Adipocyte (in vitro differentiated cells): ENCODE measurements at places on chromosomes 12 and 14.

DNA sequence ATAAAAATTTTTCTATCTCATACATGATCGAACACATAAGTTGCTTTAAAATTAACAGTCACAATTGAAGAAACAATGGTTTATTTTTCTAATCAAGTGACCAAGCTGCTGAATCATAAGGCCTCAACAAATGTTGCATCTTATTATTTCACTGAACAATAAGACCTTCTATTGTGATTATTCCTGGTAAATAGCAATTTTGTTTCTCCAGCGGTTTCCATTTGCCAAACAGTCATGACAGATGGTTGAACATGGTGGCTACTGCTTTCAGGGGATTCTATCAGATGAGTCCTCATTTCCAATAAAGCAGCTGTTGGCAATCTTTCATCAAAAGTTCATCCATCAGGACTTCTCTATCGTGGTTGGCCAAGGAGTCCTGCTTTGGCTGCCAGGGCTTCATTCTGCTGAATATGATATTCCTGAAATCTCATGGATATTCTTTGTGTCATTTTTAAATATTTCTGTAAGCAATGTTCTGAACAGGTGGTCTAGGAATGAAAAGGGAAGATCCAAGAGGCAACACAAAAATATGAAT is 13.0 kb downstream of the TOMM20L start:
- no peak for DNase-seq

- DNase-seq: peak; percentile 19
These were observed 48.1 kb upstream of the BCL11B start for GRCh38 chr14:99320105-99320572.

- no peak for DNase-seq
These were observed 29.5 kb downstream of the TRPV4 start for GRCh38 chr12:109803678-109804077.

DNA sequence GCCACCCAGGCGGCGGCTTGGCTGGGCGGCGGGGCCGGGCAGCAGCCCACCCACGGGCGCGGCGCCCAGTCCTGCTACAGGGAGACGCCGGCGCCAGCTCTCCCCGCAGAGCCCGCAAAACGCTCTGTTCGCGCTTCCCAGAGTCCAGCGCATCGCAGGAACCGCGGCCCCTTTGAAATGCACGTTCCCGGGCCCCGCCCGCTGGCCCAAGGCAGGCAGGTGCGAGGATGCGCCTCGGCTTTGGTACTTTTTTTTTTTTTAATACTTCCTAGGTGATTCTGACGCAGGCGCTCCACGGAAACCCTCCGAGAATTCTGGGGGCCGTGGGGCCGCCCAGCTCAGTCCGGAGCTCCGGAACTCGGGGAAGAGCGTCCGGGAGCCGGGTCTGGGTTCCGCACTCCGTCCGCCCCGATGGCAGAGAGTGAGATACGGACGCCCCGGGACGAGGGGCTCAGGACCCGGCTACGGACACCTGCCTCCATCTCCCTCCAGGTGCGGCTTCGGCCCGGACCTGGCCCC is 483 bp downstream of the POC1B start:
- peak; percentile 69 for DNase-seq

GRCh38 chr14:52860910-52861309 is 69.5 kb upstream of the GNPNAT1 start:
- no peak for DNase-seq

DNA sequence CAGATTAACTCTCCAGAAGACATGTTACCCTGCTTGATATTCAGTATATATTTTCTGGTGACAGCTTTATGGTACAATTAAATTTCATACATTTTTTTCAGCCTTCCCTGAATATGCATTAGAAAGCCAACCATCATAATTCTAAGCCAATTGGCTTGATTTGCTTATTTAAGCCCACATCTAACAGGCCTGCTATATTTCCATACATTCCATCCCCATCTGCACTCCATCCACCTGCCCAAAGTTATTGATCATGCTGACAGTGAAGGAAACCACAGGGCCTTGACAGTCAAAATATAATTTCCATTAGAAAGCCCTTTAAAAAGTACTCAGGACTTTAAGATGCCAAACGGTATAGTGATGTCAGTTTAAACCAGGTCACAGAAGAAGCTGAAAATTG is 164.3 kb downstream of the GXYLT1 start:
- DNase-seq: no peak

DNA sequence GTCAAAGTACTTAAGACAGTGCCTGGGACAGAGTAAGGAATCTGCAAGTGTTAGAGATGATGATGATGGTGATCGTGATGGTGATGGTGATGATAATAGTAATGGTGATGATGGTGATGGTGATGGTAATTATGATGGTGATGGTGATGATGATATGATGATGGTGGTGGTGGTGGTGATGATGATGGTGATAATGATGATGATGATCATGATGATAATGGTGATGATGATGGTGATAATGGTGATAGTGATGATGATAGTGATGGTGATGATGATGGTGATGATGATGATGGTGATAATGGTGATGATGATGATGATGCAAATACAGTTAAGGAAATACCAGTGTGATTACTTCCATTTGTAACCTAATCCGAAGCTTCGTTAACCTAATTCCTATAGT is 5.2 kb upstream of the TMEM132C start:
- DNase-seq: no peak

- no peak for DNase-seq
These were observed 46.1 kb downstream of the MAPKAPK5 start for GRCh38 chr12:111887926-111888745.

GRCh38 chr12:67740711-67741110 is 92.2 kb downstream of the DYRK2 start:
- DNase-seq: no peak

DNA sequence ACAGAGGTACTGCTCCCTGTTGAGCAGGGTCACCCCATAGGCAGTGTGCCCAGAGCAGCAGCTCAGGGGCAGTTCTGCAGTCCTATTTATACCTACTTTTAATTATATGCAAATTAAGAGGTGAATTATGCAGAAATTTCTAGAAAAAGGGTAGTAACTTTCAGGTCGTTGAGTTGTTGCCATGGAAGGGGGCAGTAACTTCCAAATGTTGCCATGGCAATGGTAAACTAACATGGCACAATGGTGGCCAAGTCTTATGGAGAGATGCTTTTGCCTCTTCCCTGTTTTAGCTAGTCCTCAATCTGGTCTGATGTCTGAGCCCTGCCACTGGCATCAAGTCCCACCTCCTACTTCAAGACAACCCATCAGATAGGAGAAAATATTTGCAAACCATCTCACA is 30.4 kb upstream of the P2RX7 start:
- no peak for DNase-seq

DNA sequence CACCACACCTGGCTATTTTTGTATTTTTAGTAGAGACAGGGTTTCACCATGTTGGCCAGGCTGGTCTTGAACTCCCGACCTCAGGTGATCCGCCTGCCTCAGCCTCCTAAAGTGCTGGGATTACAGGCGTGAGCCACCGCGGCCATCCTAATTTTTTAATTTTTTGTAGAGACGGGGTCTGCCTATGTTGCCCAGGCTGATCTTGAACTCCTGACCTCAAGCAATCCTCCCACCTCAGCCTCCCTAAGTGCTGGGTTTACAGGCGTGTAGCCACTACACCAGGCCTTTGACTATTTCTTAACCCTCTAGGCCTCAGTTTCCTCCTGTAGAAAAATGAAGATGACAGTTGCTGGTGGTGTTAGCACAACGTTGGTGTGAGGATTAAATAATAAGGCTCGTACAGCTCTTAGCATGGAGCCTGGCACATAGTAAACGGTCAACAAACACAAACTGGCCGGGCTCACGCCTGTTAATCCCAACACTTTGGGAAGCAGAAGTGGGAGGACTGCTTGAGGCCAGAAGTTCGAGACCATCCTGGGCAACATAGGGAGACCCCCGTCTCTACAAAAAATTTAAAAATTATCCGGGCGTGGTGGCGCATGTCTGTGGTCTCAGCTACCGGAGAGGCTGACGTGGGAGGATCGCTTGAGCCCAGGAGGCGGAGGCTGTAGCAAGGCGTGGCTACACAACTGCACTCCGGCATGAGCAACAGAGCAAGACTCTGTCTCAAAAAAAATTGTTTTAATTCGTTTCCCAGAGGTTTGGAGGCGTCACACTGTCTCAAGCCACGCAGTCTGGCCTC is 979 bp downstream of the DDX54 start:
- no peak for DNase-seq

- no peak for DNase-seq
These were observed 204.4 kb downstream of the SLC25A21 start for GRCh38 chr14:36967892-36968555.

DNA sequence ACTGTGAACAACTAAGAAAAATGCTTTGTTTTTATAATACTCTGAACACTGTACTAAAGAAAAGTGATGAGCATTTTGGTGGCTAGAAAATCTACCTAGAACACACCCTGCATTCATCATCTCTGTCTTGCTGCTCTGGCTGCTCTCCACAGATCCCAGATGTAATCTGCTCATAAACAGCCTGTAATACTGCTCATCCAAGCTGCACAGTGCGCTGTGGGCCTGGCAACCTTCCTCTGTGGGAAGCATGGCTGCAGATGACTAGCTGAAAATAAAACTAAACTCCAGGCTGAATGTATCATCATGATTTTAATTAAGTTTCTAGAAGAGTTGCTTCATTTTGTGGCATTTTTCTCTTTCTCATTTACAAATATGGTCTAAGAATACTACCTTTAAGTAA is 200.7 kb downstream of the SLC2A13 start:
- DNase-seq: peak; percentile 70

- no peak for DNase-seq
These were observed 42.5 kb downstream of the TMX1 start for GRCh38 chr14:51282517-51282916.

GRCh38 chr14:96149131-96149530 is 55.5 kb upstream of the BDKRB2 start:
- DNase-seq: no peak

GRCh38 chr14:89920056-89920455 is 34.5 kb downstream of the EFCAB11 start:
- DNase-seq: peak; percentile 64

GRCh38 chr12:61896436-61896835 is 363.8 kb upstream of the USP15 start:
- DNase-seq: no peak

- no peak for DNase-seq
These were observed 333.2 kb downstream of the NPAS3 start for GRCh38 chr14:33271891-33272290.

DNA sequence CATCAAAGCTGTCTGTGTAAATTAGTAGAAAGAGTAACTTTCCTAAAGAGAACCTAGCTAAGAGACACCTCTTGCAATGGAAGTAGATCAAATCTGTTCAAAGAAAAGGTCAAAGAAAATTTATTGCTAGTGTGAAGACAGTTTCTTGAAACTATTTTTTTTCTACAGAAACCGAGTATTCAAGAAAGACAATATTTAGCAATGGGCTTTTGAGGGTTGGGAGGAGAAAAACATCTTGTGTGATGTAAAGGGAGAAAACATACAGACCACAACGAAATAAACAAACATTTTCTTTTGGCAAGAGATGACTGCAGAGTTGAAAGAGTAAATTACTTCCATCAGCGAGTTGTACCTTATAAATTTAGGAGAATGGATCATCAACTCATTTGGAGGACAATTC is 24.4 kb downstream of the NKX2-1 start:
- no peak for DNase-seq

DNA sequence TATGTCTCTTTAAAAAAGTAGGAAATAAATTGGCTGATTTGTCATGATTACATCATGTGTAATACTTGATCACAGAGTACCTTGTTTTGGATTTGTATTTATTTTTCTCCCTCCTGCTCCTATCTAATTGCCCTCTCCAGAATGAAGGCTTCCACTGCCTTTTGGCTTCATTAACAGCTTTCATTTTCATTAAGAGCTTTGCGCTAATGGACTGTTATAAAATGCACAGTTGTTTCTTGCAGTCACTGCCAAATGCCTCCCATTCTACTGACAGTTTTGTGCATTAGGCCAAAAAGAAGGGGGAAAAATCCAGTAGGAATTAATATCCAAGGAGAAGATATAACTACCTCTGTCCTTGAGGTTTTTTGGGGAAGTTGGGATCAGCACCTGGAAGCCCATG is 159.2 kb downstream of the NRXN3 start:
- DNase-seq: no peak

GRCh38 chr12:42565633-42566032 is 23.9 kb downstream of the PRICKLE1 start:
- DNase-seq: no peak

- peak; percentile 65 for DNase-seq
These were observed 77.8 kb downstream of the VCPKMT start for GRCh38 chr14:50038398-50039119.

DNA sequence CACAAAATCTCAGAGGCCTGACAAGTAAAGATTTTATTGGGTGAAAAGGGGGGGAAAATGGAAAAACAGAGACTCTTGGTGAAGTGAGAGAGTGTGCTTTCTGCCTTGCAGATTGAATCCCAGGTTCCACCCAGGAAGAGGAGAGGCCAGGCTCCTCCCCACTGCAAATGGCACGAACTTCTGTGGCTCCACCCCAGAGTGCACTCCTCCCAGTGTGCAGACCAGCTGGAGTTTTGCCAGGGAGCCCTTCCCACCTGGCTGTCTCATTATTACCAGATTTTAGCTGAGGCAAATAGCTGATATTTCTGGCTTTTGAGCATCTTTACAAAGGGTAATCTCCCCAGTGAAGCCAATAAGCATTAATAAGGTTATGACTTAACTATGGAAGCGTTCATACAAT is 51.9 kb downstream of the TESPA1 start:
- DNase-seq: no peak

DNA sequence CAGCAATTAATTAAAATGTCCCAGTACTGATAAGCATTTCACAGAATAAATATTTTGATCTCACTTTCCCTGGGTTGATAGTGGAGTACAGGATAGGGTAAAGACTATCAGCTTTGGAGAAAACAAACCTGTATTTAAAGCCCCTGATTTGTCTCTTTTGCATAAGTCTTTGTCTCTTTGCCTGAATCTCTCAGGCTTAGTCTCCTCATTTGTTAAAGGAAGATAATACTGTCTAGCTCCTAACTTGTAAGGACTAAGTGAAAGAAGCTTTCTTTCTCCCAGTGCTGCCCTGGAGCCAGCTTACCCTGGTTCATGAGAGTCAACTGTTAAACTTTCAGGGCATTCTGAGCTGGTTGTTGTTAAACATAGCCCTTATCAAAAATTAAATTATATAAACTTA is 5.5 kb upstream of the NR1H4 start:
- no peak for DNase-seq

DNA sequence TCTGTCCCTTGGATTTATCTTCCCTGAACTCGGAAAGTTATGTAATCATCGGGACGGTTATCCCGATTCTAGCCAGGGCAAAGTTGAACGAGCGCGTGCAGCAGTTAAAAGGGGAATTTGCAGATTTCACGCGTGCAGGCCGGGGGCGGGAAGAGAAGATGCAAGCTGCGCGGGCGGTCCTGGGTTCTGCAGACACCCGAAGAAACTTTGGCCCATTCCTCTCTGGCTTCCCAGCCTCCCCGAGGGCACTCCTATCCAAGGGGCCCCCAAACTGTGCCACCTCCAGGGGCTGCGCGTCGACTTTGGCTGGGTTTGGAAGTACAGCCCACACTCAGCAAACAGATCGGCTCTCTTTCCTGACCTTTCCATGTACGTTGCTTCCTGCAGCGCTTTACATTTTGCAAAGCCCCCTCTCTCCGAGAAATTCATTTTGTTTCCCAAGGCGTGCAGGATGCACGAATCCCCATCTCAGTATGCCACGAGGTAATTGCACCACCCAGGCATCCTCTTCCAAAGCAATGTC is 941 bp upstream of the PPP1CC start:
- DNase-seq: peak; percentile 45
